Stimulated activated CD4-positive, alpha-beta T cell treated with anti-CD3 and anti-CD28 coated beads, Interleukin-15, amount 100 ng/mL, for 1 hour (primary cell): ENCODE measurements at places on chromosomes 16 and 17.

- no peak for DNase-seq
Measured at GRCh38 chr16:4597174-4597573, 17.5 kb downstream of the UBALD1 start.

- DNase-seq, result no peak
Measured at GRCh38 chr16:67922221-67922620, 9.4 kb downstream of the CTRL start.

DNA sequence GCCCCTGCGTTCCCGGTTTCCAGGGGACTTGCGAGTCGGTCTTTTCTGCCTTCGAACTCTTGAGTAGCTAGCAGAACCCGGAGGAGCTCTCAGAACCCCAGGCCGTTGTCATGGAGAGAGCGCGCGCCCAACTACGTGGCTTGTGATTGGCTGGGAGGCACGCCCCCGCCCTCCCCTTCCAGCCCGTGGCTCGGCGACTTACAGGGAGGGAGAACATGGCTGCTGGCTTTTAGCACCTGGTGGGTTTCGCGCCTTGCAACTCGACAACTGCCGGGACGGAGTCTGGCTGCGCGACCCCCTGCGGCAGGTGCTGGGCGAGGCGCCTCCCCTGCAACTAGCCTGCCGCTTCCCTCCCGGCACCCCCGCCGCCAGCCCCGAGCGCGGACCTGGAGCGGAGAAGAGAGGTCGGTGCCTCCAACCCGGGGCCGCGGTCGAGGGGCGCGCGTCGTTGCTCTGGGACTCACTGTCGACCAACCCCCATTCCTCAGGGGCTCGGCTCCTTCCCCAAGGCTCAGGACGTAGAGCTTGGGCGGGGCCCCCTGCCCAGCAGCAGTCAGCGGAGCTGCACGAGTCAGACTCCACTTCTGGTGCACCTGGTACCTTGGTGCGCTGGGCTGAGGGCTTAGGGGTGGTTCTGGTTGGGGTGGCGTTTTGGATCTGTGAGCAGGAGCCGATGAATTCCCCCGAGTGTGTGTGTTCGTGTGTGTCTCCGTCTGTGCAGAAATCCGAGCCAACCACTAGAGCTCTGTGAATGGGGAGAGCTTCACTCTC, 9.0 kb upstream of the ZFP90 start:
- peak; percentile 86 for DNase-seq

DNA sequence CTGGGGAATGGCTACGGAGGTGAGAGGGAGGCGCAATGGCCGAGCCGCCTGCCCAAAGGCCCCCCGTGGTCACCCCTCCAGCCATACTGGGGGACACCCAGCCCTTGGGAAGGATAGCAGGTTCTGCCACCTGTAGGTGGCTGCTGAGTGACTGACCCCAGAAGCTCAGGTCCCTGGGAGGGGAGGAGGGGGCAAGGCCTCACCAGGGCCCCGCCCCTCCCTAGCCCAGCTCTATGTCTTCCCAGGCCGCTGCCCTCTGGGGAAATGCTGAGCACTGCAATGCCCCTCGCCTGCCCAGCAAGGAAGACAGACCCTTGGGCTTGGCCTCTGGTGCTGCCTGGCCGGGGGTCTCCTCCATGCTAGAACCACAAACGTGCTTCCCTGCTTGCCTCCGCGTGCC, 11.4 kb upstream of the CLDN9 start:
- no peak for DNase-seq

GRCh38 chr16:4682084-4682591, 11.2 kb upstream of the NUDT16L1 start:
- DNase-seq, result no peak

DNA sequence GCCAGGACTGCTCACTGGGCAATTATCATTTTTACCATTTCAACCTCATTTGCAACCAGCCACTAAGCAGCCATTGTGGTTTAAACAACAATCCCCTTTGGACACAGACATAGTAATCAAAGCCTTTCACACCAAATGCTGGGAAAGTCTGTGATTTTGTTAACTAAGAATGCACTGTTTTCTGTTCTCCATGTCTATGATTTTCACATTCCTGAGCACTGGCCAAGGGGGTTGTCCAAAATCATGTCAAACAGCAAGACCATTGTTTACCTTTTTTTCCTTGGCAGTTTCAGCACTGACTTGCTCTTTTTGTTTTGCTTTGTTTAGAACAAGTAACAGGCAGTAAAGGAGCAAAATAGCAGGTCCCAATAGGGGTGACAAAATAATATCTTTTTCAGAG, 106.3 kb upstream of the SIAH1 start:
- no peak for DNase-seq

- DNase-seq, result no peak
Measured at GRCh38 chr16:5479926-5480325, 382.3 kb upstream of the EEF2KMT start.

DNA sequence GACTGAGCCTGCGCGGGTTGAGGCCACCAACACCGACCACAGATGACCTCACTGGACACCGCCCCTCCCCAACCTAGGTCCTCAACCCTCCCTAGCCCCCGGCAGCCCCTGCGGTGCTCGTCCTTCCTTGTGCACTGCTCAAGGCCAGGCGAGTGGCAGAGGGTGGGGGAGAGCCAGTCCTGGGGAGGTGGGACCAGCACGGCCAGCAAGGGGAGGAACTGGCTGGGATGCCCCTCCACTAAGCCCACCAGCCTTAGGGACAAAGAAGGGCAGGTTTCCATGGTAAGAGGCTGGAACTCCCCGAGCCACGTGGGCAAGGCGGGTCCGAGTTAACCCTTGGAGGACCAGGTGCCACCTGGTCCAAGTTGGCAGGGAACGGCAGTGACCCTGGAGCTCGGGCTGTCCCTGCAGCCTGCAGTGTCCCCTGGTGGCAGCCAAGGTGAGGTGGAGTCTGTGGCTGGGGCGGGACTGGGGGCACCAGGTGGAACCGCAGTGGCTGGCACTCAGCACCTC, 9.2 kb downstream of the FSCN2 start:
- no peak for DNase-seq

GRCh38 chr17:50273654-50274040, 619 bp upstream of the TMEM92 start:
- no peak for DNase-seq

DNA sequence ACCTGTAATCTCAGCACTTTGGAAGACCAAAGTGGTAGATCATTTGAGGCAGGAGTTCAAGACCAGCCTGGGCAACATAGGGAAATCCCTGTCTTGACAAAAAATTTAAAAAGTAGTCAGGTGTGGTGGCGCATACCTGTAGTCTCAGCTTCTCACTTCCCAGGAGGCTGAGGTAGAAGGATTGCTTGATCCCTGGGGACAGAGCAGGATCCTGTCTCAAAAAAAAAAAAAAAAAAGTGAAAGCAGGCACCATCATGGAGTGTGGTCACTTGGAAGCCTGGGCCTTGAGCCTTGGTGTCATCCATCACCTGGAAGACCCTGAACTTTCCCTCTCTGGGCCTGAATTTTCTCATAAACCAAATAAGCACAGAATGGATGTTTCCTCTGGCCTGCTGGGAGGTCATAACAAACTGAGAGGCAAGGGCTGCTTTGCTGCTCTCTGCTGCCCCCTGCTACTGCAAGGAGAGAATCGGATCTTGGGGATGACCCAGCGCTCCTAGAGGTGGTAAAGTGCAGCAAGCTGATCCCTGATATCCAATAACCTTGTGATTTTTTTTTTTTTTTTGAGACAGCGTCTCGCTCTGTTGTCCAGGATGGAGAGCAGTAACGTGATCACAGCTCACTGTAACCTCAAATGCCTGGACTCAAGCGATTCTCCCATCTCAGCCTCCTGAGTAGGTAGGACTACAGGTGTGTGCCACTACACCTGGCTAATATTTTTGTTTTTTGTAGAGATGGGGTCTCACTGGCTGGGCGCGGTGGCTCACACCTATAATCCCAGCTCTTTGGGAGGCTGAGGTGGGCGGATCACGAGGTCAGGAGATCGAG, 75.9 kb upstream of the RNU2-1 start:
- DNase-seq, result no peak

- DNase-seq, result no peak
Measured at GRCh38 chr17:49204516-49204915, 5.9 kb downstream of the GNGT2 start.

DNA sequence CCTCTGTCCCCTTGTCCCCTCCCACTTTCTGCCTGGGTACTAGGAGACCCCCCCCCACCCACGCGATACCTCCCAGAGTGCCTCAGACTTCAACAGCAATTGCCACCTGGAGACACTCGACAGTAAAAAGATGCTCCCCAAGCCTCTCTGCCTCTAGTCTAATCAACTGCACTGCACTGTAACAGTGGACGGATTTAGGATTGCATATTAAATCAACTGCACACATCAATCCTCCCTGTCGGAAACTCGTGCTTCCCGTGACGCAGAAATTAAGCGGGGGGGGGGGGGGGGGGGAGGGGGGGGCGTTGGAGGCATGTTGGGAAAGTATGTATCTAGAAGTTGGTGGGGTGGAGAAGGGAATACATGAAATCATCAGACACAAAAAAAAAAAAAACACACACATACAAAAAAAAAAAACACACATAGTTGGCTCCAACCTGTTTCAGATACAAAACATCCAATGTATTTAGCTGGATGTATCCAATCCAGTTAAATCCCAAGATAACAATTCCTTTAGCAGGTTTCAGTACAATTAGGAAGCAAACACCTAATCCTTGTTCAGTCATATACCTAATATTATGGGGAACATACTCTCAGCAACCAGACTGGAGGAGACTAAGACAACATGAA, 29.7 kb downstream of the FAM222B start:
- DNase-seq, result no peak

- DNase-seq, result no peak
Measured at GRCh38 chr17:74898376-74898946, 5.0 kb upstream of the FADS6 start.

DNA sequence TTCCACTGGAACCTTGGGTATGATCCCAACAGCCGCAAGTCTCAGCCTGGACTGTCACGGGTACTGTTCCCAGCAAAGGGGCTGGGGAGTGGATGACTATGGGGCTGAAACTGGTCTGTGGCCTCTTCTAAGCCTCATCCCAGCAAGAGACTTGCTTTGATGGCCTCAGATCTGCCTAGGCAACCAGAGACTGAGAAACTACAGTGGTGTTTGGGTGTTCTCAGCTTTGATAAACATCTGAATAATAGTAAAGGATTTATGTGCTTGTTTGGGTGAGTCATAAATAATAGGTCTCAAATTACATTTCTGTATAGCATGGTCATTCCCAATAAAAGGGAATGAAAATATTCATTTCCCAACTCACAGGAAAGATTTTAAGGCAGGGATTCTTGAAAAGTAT, 30.2 kb upstream of the ULK2 start:
- DNase-seq, result no peak

GRCh38 chr17:38559051-38559879, 46.5 kb downstream of the SRCIN1 start:
- DNase-seq, result peak; percentile 90

DNA sequence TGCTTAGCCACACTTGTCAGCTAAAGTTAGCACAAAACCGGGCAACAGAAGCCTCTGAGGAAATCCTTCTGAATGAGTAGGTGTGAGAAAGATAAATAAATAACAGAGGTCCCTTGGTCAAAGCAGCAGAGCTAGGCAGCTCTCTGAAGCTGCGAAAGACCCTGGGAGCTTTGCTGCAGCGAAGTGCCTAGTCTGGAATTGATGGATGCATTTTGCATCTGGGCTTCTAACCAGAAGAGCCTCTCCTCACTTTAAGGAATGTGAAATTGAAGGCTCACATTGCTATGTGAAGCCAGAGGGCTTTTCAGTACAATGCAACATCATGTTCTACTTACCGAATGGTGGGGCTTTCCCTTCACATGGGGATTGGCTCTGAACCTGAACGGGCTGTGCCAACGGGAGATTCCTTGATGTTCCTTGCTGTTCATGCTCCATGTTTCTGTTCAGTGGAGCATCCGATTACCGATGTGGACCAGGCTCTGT, 274.6 kb downstream of the HS3ST3B1 start:
- DNase-seq, result no peak

GRCh38 chr16:67562918-67563707, 787 bp downstream of the CTCF start:
- DNase-seq, result peak; percentile 36

DNA sequence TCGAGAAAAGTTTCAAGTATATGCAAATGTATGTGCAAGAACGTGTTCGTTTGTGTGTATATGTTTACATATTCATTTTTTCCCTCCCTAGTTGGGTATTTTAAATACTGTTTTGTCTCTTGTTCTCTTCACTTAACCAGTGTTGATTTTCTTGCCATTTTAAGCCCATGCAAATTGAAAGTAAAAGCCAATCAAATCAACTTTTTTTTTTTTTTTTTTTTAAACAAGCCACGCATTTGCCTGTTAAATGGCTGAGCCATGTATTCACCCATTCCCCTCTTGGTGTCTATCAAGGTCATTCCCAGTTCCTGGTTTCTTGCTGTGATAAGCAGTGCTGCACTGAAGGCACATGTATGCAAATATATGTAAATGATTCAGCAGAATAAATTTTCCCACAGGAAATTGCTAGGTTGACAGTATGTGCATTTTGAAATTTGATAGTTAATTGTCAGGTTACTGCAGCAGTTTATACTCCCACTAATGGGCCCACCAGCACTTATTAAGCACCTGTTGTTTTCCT, 12.2 kb downstream of the ABCC1 start:
- DNase-seq, result no peak

DNA sequence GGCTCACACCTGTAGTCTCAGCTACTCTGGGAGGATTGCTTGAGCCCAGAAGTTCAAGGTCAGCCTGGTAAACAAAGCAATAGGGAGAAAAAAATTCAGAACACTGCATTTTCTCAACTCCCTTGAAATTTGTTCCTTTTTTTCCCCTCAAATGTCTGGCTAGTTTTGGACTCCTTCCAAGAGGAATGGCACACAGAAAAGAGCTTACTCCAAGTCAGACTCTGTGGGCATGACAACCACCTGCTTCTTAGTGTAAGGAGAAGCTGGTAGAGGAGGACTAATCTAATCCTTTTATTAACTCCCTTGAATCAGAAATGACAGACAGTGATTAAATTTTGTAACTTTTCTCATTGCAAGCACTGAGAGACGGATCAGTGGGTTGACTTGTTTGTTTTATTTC, 27.9 kb upstream of the HYDIN start:
- no peak for DNase-seq

DNA sequence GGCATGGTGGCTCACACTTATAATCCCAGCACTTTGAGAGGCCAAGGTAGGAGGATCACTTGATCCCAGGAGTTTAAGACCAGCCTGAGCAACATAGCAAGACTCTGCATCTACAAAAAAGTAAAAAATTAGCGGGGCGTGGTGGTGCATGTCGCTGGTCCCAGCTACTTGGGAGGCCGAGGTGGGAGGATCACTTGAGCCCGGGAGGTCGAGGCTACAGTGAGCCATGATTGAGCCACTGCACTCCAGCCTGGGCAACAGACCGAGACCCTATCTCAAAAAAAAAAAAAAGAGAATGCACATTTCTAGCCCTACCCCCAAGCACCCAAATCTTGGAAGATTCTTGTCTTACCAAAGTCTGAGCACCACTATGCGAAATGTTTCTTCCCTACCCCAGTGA, 15.6 kb upstream of the RHOT1 start:
- no peak for DNase-seq

GRCh38 chr17:48012151-48012520, 25.5 kb downstream of the COPZ2 start:
- peak; percentile 29 for DNase-seq

- no peak for DNase-seq
Measured at GRCh38 chr17:47119746-47120520, 69.2 kb downstream of the CDC27 start.

GRCh38 chr17:46916211-46916610, 6.7 kb upstream of the GOSR2 start:
- DNase-seq, result no peak
